Cortex of kidney (tissue), 1 donor: ENCODE measurements at places on chromosomes 4 and X.

GRCh38 chr4:85741921-85742591, 267.1 kb downstream of the ARHGAP24 start:
- no peak for DNase-seq

DNA sequence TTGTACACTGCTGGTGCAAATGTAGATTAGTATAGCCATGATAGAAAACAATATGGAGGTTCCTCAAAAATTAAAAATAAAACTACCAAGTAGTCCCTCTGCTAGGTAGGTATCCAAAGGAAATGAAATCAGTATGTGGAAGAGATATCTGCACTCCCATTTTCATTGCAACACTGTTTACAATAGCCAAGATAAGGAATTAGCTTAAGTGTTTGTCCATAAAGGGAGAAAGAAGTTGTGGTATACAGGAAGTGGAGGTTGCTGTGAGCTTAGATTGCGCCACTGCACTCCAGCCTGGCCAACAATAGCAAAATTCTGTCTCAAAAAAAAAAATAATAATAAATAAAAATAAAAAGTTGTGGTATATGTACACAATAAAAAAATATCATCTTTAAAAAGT, 325.0 kb upstream of the EMCN start:
- DNase-seq: no peak

GRCh38 chrX:96430756-96431455, 253.7 kb upstream of the DIAPH2 start:
- no peak for DNase-seq

DNA sequence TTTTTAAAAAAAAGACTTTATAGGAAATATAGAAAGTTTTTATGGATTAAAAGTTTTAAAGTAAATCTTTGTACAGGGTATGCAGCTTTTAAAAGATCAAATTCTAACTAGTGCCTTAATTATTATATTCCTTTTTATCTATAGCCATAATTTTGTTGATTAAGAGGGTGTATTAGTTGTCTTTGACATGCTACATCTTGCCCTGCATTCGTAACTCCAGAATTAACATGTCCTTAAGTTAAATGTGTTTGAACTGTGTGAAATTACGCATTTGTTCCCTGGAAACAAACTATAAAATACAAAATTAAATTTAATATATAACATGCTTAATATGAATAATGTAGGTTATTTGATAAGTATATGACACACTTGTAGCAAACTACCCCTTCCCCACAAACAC, 66.3 kb downstream of the PTPN13 start:
- DNase-seq: no peak

GRCh38 chr4:8296491-8296890, 26.9 kb downstream of the HTRA3 start:
- DNase-seq: no peak

- DNase-seq: no peak
Measured at GRCh38 chrX:148080593-148080992, 99.5 kb downstream of the FMR1NB start.
